ENCODE measurements at places on chromosomes 4 and X. TPM values are rescaled to one million over a fixed set of nuclear protein-coding genes. Genes with fewer than 3 reads are reported as not detected.

The TLL1 gene
- total RNA-seq: not detected

The PPP1R3F gene
- total RNA-seq: 6.9 TPM

The CCNA2 gene
- total RNA-seq: 89.0 TPM

The SSX3 gene
- total RNA-seq: not detected

The TMEM255A gene
- 0.20 TPM for total RNA-seq

- H3K4me3 ChIP-seq: no peak overlapping the region
- no peak for DNase-seq
- H3K36me3 ChIP-seq: no peaks in the 10 kb centered on the region
- H3K4me1 ChIP-seq: no peaks in the 10 kb centered on the region
Observed at GRCh38 chrX:39248330-39248729, 447.1 kb downstream of the MID1IP1 start.

GRCh38 chr4:113692809-113693411 lies 68.6 kb downstream of the CAMK2D start:
- no peak overlapping the region for H3K4me3 ChIP-seq
- no peak overlapping the region for H3K27ac ChIP-seq
- H3K27me3 ChIP-seq: no peaks in the 10 kb centered on the region
- DNase-seq: no peak
- H3K36me3 ChIP-seq: no peaks in the 10 kb centered on the region

- peaks cover 6% of the 10 kb centered on the region for H3K4me1 ChIP-seq
- no peak overlapping the region for H3K27ac ChIP-seq
- H3K27me3 ChIP-seq: no peaks in the 10 kb centered on the region
- no peak overlapping the region for H3K4me3 ChIP-seq
- DNase-seq: no peak
Observed at GRCh38 chr4:152992027-152992426, 55.9 kb downstream of the FHDC1 start.

- no peak overlapping the region for H3K27ac ChIP-seq
- H3K36me3 ChIP-seq: no peaks in the 10 kb centered on the region
- H3K4me1 ChIP-seq: no peaks in the 10 kb centered on the region
- no peak overlapping the region for H3K4me3 ChIP-seq
- no peak for DNase-seq
Observed at GRCh38 chrX:70826715-70827114, 81.8 kb downstream of the TEX11 start.

The RAI2 gene
- total RNA-seq: 0.72 TPM

GRCh38 chr4:1315836-1316536 lies 26.3 kb downstream of the MAEA start:
- DNase-seq: no peak
- no peaks in the 10 kb centered on the region for H3K27me3 ChIP-seq
- no peak overlapping the region for H3K27ac ChIP-seq

GRCh38 chr4:5967783-5968182 lies 50.4 kb downstream of the C4orf50 start:
- H3K36me3 ChIP-seq: no peaks in the 10 kb centered on the region
- H3K4me3 ChIP-seq: no peak overlapping the region
- H3K27me3 ChIP-seq: no peaks in the 10 kb centered on the region
- no peaks in the 10 kb centered on the region for H3K4me1 ChIP-seq
- DNase-seq: no peak
- no peak overlapping the region for H3K27ac ChIP-seq

DNA sequence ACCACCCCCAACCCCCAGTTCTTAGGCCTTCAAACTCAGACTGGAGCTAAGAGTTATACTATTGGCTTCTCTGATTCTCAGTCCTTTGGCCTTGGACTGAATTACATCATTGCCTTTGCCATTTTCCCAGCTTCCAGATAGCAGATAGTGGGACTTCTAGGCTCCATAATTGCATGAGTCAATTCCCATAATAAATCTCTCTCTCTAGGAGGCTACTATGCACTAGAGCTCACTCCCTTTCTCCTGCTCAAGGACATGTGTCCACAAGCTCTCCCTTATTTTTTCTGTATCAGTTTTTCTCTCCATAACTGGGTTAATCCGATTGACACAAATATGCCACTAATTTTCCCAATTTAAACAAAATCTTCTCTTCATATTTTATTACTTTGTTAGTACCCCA lies 103.4 kb downstream of the REELD1 start:
- H3K4me3 ChIP-seq: no peak overlapping the region
- no peak overlapping the region for H3K27ac ChIP-seq
- no peaks in the 10 kb centered on the region for H3K36me3 ChIP-seq
- H3K27me3 ChIP-seq: no peaks in the 10 kb centered on the region
- H3K4me1 ChIP-seq: no peaks in the 10 kb centered on the region
- DNase-seq: no peak

- no peaks in the 10 kb centered on the region for H3K4me1 ChIP-seq
- DNase-seq: no peak
- H3K4me3 ChIP-seq: no peak overlapping the region
- H3K27ac ChIP-seq: no peak overlapping the region
Observed at GRCh38 chr4:95283320-95283719, 265.5 kb downstream of the UNC5C start.

DNA sequence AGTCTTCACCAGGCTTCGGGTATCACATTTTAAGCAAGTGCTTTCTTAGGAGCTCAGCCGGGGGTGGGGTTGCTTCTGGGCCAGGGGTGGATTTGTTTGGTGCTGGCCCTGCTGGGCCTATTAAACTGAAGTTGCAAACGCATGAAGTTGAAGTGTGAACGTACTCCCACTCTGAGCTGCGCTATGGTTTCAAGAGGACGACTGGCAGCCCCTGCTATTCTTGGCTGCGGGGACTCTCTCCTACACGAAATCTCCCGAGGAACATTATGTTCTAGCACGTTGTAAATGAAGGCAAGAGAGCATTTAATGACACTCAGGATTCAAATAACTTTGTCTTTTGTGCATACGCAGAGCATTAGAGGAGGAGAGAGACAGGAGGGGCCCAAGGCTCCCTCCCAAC lies 401.3 kb upstream of the BOD1L1 start:
- H3K27me3 ChIP-seq: no peaks in the 10 kb centered on the region
- H3K4me1 ChIP-seq: no peaks in the 10 kb centered on the region
- H3K4me3 ChIP-seq: no peak overlapping the region
- H3K27ac ChIP-seq: no peak overlapping the region
- DNase-seq: no peak
- no peaks in the 10 kb centered on the region for H3K36me3 ChIP-seq

DNA sequence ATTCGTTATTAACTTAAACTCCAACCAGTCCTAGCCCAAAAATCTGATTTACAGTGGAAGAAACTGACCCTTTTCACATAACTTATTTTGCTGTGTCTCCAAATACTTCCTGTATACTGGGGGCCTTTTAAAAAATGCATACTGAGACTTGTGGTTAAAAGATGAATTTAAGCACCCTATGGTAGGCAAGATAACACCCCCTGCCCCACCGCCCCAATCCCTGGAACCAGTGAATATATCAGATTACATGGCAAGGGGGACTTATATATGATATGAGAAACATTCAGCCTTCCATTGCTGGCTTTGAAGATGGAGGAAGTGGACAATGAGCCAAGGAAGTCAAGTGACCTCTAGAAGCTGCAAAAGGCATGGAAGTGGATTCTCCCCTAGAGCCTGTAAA lies 3.1 kb upstream of the CLCN3 start:
- DNase-seq: no peak
- no peak overlapping the region for H3K27ac ChIP-seq
- H3K36me3 ChIP-seq: no peaks in the 10 kb centered on the region

The ACOX3 gene
- 13.8 TPM for total RNA-seq

The SERTM2 gene
- 0.22 TPM for total RNA-seq
